ENCODE measurements at places on chromosomes 7 and 10. TPM values are rescaled to one million over a fixed set of nuclear protein-coding genes. Genes with fewer than 3 reads are reported as not detected.

DNA sequence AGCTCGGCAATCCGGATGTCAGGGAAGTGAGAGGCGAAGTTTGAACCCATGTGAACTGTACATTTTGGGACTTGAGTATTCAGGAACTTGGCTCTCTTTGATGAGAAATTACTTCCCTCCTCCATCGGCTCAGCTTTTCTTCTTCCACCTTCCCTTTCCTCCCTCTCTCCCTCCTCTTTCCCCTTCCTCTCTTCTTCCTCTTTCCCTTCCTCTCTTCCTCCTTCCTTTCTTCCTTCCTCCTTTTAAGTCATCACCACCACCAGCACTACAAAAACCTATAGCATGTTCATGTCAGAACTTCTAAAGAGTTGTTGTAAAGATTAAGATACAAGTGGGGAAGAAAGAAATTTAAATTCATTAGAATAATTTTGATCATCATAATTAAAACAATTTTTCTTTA is 31.9 kb upstream of the CDHR3 start:
- DNase-seq, result no peak

DNA sequence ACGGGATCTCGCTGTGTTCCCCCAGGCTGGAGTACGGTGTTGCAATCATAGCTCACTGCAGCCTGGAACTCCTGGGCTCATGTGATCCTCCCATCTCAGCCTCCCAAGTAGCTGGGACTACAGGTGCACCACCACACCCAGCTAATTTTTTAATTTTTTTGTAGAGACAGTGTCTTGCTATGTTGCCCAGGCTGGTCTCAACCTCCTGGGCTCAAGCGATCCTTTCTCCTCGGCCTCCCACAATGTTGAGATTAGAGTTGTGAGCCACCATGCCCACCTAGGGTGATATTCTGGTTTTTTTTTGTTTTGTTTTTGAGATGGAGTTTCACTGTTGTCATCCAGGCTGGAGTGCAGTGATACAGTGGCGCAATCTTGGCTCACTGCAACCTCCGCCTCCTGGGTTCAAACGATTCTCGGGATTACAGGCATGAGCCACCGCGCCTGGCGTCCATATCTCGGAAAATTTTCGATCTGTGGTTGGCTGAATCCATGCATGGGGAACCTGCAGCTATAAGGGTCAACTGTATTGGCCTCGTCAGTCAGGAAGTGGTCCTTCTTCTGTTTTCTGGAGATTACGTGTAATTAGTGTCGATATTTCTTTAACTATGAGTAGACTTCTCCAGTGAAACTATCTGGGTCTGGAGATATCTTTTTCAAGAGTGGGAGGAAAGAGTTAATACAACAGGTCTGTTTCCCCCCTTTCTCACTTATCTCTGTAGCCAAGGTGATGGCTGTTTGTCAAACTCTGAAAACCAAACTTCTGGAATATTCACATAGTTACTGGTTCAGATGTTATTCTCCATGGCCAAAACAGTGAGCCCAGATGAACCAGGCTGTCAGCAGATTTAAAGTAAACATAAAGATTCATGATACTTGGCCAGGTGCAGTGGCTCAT is 21.0 kb upstream of the FIS1 start:
- no peak for DNase-seq

- no peak for DNase-seq
Observed at GRCh38 chr10:129580010-129580409, 113.0 kb downstream of the MGMT start.

DNA sequence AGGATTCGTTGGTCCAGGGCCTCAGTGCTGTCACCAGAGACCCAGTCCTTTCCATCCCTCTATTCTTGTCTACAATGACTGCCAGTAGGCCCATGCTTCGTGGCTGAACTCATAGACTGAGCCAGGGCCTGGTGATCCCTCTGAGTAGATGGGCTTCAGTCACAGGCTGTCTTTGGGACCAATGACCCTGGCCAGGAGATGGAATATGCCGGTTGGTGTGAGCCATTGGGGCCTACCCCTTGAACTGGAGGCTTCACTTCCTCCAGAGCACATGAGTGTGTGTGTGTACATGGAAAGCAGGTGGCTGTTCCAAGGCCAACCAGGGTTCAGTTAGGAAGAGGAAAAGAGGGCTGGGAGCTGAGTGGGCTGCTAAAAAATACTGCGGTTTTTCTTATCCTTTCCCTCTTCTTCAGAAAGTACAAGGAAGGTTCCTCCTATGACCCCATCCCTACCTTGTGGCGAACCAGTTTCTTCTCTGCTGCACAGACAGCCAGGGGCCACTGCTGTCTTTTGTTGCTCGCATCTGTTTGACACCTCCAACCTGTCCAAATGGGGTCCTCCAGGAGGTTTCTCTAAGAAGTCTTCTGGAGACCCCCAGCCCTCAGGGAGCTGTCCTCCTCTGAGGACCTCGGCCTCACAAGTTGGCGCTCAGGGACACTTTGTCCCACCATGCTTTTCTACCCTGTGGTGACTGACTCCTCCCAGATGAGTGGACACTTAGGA is 36.6 kb downstream of the ADRA2A start:
- no peak for DNase-seq

The CRYGN gene
- not detected for total RNA-seq

The NPC1L1 gene
- 0.62 TPM for total RNA-seq

The FEZF1 gene
- not detected for total RNA-seq
